NCI-H460 (cell line): ENCODE measurements at places on chromosomes 16 and 17. TPM values are rescaled to one million over a fixed set of nuclear protein-coding genes. Genes with fewer than 3 reads are reported as not detected.
A peak's percentile ranks its signal among the peaks of the same experiment; 100 is the strongest.

GRCh38 chr16:25721439-25721838 is 29.7 kb downstream of the HS3ST4 start:
- DNase-seq, result no peak

Gene RAMP2
- total RNA-seq, result 0.63 and 0.74 TPM in 2 replicates

DNA sequence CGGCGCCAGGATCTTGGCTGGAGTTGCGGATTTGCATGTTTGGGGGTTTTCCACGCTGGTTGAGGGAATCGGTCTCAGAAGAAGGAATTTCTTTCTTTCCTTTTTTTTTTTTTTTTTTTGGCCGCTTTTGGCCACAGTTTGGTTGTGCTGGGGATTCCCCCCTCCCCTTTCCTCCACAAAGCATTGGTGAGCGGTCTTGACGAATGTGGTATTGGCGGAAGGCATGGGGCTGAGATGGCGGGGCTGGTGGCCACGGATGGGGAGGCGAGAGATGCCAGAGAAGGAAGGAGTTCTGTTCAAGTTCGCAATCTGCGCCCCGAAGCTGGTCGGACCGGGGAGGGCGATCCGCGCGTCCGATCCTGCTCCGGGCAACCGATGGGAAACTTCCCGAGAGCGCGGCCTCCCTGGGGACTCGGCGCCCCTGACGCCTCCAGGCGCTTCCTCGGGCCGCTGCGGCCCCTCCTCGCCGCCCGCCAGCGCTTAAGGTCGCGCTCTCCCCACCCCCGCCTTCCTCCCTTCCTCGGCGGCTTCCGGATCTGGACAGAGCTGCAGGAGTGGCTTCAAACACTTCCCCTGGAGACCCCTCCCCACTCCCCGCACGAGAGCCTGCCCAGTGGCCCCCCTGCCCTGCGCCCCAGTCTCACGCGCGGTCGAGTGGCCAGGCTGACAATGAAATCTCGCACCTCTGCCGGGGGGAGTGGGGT is 43.2 kb downstream of the RAI1 start:
- DNase-seq, result no peak

GRCh38 chr17:59342681-59343131 is 11.3 kb downstream of the YPEL2 start:
- DNase-seq, result no peak

Gene SHISA9
- total RNA-seq, result 0.02 and 0.12 TPM in 2 replicates

GRCh38 chr16:78407191-78407590 is 307.7 kb downstream of the WWOX start:
- DNase-seq, result no peak

Gene DNAAF1
- total RNA-seq, result not detected in 2 replicates

DNA sequence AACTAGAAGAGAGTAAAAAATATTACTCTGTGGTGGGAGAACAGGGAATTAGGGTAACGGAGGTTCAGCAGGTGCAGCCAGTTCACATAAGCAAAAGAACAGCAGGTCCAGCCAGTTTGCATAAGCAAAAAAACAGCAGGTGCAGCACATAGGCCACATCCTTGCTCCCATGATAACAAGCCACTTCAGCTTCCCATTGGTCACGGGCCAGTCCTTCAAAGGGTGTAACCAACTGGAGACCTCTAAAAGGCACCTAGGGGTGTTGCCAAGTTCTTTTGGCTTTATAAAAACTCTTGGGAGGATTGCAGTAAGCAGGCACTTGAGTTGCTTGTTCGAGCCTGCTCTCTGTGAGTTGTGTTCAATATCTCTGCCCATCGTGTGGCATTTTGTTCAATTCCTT is 488.1 kb downstream of the XYLT1 start:
- no peak for DNase-seq

DNA sequence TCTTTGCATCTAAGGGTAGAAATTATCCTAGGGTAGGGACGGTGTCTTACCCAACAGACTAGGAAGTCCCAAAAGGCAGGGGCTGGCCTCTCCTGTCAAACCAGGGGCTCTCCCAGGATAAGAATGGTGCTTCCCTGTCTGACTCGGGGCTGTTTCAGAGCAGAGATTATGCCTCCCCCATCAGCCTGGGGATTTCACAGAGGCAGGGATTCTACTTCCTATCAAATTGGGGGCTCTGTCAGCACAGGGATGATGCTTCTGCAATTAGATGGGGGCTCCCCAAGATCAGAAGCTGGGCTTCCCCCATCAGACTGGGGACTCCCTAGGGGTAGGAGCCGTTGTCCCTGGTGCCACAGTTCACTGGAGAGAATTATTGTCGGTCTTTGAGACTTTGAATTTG is 2.3 kb downstream of the NXPH3 start:
- no peak for DNase-seq

DNA sequence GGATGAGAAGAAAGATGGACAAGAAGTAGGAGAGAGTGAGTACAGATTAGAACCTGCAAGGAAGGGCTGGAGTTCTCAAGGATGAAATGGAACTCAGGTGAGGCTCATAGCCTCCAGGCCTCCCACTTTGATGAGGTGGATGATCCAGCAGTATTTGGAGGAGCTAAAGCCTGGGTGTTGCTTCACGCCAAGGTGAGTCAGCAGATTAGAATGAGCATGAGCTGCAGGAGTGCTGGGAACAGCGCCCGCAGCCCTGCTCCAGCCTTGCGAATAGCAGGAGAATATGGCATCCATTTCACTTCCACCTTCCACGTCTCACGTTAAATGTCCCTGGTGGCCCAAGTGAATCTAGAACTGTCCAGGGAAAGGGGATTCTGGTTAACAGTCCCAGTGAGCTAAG is 94.4 kb upstream of the CPHXL start:
- peak; percentile 16 for DNase-seq

Gene KIF2B
- not detected in 2 replicates for total RNA-seq

DNA sequence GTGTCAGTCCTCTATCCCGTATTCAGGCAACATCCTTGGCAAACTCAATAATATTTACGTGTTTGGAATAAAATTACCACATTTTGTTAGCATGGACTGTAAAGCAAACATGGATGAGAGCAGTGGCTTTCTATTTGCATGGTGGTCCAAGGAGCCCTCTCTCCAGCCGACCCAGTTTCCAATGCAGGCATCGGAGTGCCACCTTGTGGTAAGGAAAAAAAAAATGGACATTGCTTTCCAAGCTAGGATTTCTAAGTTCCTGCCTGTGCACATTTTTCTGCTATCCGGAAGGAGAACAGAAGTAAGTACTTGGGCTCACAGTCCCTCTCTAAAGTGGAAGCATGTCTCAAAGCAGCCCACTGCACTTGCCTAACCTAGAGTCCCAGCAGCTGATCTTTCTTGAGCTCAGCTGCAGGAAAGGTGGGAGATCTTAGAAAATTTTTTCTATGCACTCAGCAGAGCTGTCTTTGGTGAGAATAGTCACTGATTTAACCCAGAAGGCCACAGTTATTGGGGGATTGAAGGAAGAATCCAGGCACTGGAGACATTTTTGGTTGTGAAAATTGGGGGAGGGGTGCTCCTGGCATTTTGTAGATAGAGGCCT is 46.0 kb upstream of the ERCC4 start:
- peak; percentile 4 for DNase-seq

GRCh38 chr16:30131869-30132475 is 9.0 kb upstream of the MAPK3 start:
- no peak for DNase-seq

- DNase-seq, result peak; percentile 100
Measured at GRCh38 chr17:64145751-64146417, 15.9 kb upstream of the ERN1 start.

DNA sequence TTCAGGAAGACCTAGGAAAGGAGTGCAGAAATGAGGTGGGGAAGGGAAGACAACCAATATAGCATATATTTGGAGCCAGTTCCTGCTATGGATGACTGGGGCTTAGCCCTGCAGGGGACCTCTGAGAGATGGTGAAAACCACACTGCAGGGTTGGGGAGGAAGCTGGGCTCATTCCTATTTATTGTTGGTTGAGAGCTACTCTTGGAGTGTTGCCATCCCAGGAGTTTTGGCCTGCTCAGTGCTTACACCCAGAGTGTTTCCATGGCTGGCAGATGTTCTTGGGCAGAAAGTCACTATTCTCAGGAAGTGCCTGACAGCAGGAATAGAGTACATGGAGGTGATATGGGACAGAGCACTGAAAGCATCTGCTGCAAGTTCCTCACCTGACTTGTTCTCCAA is 145.8 kb downstream of the SPACA3 start:
- no peak for DNase-seq

GRCh38 chr16:79287424-79287917 is 313.1 kb downstream of the MAF start:
- no peak for DNase-seq

Gene LRRC46
- 0.20 TPM in 1 of 2 replicates, not detected in the other for total RNA-seq

- no peak for DNase-seq
Measured at GRCh38 chr17:52389632-52390031, 231.1 kb upstream of the CA10 start.

DNA sequence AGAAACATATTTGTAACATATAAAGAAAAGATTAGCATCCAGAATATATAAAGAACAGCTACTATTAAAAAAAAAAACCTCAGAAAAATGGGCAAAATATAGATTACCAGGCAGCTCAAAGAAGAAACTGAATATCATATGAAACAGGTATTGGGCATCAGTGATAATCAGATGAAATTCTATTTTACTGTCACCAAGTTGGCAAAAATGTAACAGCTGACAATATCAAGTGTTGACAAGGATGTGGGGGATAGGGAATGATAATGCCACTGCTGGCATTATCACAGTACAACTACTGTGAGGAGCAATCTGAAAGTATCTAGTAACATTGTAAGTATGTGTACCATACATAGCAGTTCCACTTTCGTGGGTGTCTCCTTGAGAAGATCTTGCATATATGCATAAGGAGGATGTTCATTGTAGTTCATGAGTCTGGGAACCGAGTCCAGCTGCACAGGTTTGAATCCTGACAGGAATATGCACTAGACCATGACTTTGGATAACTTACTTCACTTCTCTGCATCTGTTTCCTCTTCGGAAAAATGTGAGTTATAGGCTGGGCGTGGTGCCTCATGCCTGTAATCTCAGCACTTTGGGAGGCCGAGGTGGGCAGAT is 50.3 kb downstream of the LCMT1 start:
- DNase-seq, result no peak

GRCh38 chr17:4297351-4297750 is 33.6 kb upstream of the ANKFY1 start:
- no peak for DNase-seq

- DNase-seq, result peak; percentile 83
Measured at GRCh38 chr17:19747829-19748806, at the start of gene ALDH3A1. ALDH3A1 (minus strand) TSS chr17:19748298; CDS start chr17:19745129, 3,169 bp downstream.

GRCh38 chr17:71922439-71922838 is 198.4 kb upstream of the SOX9 start:
- DNase-seq, result no peak

Gene ETV4
- total RNA-seq, result 210 and 229 TPM in 2 replicates

Gene ABCA8
- 24.4 and 27.4 TPM in 2 replicates for total RNA-seq

- DNase-seq, result no peak
Measured at GRCh38 chr17:44008205-44008909, 3.9 kb downstream of the NAGS start.

- no peak for DNase-seq
Measured at GRCh38 chr17:63634816-63635215, 12.6 kb downstream of the MAP3K3 start.

DNA sequence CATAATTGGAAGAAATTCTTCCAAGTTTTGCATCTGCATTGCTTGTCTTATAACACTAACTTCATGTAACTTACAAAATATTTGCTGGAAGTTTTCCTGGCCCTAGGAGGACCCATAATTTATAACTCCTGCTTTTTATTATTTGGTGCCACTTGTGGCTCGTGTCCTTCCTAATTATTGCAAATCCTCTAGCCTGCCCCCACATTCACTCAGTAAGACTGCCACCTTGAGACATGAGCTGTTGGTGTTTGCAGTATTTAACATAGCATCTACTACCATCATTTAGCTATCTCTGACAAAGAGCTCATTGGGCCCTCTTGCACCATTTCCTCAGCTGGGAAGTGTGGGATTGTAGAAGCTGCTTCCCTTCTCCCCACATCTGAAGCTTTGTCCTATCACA is 49.5 kb downstream of the FTO start:
- DNase-seq, result no peak

DNA sequence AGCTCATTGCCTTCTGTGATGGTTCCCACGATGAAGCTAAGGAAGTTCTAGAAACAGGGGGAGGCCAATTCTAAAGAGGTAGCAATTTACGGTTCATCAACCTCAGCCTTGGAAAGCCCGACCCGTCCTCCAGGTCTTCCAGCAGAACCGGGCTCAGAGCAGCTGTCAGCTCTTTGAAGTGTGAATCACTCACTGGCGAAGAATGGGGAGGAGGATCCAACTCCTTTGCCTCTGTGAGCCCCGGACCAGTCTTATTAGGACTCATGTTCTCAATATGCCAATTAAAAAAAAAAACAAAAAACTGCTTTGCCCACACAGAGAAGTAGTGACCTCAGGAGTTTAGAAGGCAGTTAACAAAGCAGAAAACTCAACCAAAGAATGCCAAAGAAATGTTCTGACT is 31.4 kb downstream of the STX8 start:
- no peak for DNase-seq

- no peak for DNase-seq
Measured at GRCh38 chr16:89361751-89362539, 128.4 kb downstream of the ANKRD11 start.
